Parietal lobe (tissue), 2 donors: ENCODE measurements at places on chromosomes 11 and 22. TPM values are rescaled to one million over a fixed set of nuclear protein-coding genes. Genes with fewer than 3 reads are reported as not detected.

The SLC6A5 gene
- not detected for total RNA-seq

The CDC42EP1 gene
- 2.5 TPM for total RNA-seq

The HBE1 gene
- 3.8 TPM for total RNA-seq

The SHANK3 gene
- total RNA-seq, result 9.7 TPM

The PRRG4 gene
- total RNA-seq, result under 0.01 TPM

The MTCH2 gene
- 67.6 TPM for total RNA-seq

The TMEM126A gene
- 17.8 TPM for total RNA-seq

The YAP1 gene
- total RNA-seq, result 16.0 TPM

The BIRC2 gene
- total RNA-seq, result 136 TPM

The MS4A6E gene
- total RNA-seq, result not detected

The RPL27A gene
- 672 TPM for total RNA-seq

The F2 gene
- total RNA-seq, result 0.63 TPM
